Non-pigmented ciliary epithelial cell (primary cell): ENCODE measurements at places on chromosomes 4 and X.

DNA sequence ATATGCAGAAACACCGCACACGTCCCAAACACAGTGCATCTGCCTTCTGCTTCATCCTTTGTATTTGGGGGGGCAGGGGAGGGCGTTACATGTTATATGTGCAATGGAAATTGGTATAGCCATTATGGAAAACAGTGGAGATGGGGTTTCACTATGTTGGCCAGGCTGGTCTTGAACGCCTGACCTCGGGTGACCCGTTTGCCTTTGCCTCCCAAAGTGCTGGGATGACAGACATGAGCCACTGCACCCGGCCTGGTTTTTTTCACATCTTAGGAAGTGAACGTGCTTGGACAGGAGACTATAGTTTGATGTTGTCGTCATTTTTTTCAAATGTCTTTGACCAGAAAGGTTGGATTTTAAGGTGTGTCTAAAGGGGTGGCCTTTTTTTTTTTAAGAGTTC lies 88.6 kb downstream of the DHRSX start:
- no peak for DNase-seq

DNA sequence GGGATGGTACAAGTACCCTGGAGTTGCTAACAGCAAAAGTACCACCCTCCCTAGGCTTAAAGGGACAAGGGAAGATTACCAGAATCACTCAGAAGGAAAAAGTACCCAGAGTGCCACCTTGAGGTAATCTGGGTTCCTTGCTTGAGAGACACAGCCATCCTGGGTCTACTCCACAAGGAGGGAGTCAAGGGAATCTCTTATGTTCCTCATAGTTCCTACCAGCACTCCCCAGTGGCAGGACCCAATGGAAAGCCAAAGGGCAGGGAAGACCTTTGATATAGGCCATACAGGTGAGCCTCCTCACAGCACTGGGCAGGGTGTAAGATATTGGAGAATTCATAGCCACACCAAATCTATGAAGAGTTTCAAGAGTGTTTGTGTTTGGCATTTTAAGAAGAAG lies 5.7 kb downstream of the IL2 start:
- no peak for DNase-seq

DNA sequence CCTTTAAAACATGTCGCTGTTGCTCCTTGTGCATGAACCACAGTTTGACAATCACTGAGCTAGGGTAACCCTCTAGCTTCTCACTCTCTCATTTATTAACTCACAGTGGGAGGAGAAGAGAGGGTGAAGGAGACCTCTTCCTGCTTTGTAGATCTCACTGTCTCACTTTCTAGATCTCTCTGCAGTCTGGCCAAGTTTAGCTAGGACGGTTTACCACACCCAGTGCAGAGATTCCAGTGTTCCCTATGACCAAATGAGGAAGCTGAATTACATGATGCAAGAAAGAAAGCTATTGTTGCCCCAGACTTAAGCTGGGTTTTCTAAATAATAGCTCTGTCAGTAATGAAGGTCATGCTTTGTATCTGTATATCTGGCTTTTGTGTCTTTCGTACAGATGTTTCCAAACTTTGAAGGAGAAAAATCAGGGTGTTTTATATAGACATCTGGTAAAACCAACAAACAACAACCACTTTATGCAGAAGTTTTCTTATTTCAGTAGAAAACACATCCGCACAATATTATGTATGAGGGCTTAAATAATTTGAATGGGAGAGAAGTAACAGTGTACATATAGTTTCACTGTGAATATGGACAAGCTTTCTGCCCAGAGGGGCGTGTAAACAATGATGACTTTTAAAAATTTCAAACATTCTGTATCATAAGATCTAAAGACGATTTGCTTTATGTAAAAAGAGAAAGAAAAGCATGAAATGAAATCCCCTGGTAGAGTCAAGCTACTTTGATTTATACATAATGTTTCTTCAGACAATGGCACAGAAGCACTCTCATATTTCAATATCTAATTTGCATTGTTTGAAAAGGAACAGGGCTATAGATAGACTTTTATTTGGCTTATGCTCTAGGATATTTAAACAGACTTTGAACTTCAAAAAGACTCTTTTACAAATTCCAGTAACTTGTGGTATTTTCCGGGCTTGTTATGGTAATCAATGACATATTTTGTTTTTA lies 582.3 kb downstream of the FSTL5 start:
- no peak for DNase-seq

DNA sequence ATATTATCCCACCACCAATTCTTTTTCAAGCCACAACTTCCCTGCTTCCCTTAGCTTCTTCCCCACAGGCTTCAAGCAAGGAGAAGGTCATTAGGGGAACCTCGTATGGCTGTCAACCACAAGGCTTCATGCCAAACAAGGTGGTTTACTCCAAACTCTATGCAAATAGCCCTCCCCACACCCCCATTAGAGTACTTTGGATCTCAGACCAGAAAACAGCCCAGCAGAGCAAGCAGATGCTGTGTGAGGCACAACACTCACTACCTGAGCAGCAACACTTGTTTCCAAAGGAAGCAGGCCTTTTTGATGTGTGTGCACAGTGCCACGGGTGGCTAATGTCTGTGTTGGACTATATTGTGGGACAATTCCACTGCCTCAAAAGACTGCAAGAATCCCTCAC lies 189.0 kb downstream of the AR start:
- DNase-seq = no peak

DNA sequence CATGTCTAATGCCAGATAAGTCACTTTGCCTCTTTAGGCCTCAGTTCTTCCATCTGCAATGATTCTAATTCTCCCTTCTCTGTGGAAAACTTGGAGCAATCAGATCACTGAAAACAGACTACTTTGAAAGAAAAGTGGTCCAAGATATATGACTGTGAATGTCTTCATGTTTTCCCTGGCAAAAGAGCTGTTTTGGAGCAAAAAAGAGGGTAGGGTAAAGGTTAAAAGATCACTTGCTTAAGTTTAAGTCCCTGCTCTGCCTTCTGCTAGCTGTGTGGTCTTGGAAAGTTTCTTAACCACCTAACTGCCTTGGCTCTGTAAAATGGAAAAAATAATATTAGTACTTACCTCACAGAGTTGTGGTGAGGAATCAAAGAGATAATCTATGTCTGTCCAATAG lies 140.3 kb upstream of the PAK3 start:
- no peak for DNase-seq

DNA sequence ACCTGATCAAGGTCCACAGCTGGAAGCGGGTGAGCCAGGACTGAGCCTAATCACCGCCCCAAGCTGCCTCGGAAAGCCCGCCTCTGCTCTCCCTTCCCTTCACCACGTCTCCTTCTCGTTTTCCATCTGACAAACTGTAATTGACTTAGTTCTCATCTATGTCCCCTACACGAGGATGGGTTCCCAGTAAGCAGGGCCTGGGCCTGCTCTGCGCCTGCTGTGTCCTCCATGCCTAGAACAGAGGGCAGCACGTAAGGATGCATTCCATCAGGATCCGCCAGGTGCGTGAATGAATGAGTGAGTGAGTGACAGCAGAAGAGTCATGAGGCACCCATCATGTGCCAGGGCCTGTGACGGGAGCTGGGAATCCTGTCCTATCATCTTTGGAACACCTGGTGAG lies 86.7 kb downstream of the JAKMIP1 start:
- no peak for DNase-seq

- DNase-seq = no peak
These were observed 546 bp downstream of the ZRSR2 start for GRCh38 chrX:15790769-15791290.

DNA sequence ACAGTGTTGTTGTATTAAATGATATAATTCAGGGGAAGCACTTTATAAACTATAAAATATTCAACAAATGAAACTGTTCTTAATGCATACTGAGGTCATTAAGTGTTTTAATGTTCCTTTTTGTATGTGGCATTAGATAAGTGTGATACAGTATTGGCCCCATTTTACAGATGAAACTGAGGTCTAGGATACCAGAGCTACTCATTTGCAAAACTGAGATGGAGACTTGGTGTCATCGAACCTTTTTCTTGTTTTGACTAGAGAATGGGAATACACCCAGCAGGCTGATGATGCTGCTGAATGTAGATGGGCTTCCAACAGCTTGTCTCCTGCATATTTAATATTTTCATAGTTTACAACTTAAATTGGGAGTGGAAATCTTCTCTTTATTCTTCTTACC lies 34.6 kb downstream of the TAF1 start:
- no peak for DNase-seq

- DNase-seq = no peak
These were observed 3.2 kb upstream of the GRSF1 start for GRCh38 chr4:70842761-70843435.

- no peak for DNase-seq
These were observed 7.7 kb upstream of the RAP1GDS1 start for GRCh38 chr4:98253499-98253898.

DNA sequence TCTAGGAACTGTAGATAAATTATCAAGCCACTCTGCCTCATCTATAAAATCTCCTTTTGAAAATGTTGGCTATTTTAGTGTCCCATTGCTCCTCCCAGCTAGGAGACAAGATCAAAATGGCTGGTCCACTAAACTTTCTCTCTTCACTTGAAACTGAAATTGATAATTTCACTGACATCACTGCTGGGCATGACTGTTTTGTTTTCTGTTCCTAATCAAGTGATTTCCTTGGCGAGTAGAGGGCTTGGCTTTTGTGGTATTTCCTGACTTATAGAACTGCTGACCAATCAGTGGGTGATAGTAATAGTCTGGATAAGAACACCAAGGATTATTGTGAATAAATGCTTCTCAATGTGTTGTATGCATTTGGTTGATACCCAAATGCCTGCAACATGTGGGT lies 2152.9 kb downstream of the ARAP2 start:
- no peak for DNase-seq

DNA sequence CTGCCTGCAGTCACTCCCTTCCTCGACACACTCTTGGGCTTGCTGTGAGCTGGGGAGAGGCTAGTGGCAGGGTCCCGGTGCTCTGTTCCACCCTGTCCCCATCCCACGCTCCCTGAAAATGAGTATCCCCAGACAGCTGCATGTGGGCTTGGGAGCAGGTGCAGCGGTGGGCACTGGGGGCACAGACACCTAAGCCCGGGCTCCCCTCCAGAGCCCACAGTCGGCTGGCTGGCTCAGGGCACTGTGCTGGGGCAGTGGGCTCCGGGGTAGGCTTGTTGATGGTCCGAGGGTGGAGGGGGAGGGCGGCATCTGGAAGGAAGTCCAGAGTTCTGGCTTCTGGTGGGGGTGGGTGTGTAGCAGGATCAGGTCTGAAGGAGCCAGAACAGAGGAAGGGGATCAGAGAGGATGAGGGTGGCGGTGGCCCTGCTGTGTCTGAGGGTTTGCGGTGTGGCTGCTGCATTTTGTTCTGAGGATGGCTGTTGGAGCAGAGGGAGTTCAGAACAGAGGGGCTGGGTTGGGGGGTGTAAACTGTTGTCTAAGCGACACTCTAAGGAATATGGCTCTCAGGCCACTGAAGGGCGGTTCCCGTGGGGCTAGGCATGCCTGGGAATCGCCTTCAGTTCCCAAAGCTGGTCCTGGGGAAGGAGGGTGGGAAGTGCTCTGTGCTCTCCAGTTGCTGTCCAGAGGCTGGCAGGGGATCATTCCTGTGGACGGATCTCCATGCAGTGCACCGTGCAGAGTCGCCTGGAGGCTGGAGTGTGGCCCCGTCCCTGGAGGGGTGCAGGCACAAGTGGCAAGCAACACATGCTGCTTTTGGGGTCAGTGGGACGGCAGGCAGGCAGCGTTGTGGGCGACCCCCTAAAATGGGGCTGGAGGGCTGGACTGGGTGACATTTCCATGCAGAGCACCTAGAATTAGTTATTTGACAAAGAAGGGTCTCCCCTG lies 114.0 kb downstream of the SORCS2 start:
- no peak for DNase-seq

DNA sequence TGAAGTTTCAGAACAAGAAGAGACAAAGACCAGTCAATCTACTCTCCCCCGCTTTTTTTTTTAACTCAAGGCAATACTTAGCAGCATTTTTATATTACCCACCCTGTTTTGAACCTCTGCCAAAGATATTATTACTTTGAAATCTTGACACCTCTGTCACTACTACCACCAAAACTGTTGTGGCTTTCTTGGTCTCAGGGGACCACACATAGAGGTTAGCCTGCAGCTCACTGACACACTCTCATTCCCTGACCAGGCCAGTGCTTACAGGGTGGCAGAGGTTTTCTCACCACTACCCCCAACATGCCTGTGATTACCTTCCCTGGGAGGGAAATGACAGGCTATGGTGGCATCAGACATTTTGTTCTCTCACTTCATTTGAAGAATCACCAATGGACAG lies 137.4 kb upstream of the STIM2 start:
- no peak for DNase-seq

- no peak for DNase-seq
These were observed 62.3 kb downstream of the AGTR2 start for GRCh38 chrX:116232833-116233232.

- DNase-seq = no peak
These were observed 113.4 kb downstream of the DRD5 start for GRCh38 chr4:9894644-9895332.

DNA sequence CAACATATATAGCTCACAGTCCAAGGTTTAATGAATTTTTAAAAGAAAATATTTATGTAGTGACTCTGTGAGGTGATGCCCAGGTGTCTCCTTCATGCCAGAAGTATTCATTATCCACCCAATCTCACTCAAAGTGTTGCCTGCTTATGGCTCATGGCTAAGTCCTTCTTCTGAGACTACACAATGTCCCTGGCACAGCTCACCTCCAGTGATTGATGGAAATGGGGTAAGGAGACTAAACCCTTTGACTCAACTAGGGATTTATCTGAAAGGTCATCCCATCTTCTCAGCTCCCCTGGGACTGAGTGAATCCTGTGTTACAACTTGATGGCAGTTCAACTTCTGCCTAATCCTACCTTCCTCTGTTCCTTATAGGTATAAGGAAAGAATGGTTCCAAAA lies 74.2 kb downstream of the FAM13A start:
- no peak for DNase-seq

DNA sequence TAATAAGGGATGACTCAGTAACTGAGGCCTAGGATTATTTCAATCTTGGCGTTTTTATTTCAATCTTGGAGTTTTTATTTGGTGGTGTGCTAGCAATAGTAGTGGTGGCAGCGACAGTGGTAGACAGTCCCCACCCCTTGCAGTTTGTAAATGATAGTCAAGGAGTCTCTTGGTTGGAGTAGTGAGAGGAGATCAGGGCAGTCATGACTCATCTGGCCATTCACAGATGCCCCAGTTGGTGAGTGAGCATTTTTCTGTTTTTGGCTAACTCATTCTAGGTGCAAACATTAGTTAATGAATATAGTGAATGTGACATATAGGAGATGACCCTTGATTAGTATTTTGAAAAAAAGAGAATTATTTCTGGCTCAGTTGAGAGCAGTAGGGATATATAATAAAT lies 93.5 kb upstream of the ADAD1 start:
- no peak for DNase-seq

DNA sequence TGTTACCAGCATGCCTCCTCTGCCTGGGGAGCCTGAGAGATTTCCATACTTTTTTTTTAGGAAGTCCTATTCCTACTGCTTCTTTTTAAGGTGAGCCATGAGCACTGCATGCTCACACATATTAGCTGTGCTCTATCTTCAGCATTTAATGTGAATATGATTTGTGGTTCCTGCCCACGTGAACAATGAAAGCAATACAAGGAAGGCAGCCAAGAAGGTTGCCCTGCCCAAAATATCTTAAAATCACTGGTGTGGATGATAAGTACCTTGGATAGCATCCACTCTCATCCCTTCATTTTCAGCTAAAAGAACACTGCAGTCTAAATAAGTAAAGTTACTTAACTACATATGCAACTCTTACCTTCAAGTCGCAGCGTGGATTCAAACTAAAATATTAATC lies 607.5 kb downstream of the PACRGL start:
- DNase-seq = no peak
